ENCODE measurements at places on chromosomes 11 and 22. TPM values are rescaled to one million over a fixed set of nuclear protein-coding genes. Genes with fewer than 3 reads are reported as not detected.

Gene MS4A2
- not detected for polyA plus RNA-seq

Gene MMP10
- not detected for polyA plus RNA-seq

Gene DLG2
- 179 TPM for polyA plus RNA-seq

Gene IL10RA
- polyA plus RNA-seq, result 0.76 TPM

Gene TRIM51
- polyA plus RNA-seq, result not detected

Gene GVQW3
- polyA plus RNA-seq, result 24.0 TPM

Gene OR52N2
- polyA plus RNA-seq, result not detected

Gene CTSC
- polyA plus RNA-seq, result 6.8 TPM

Gene MN1
- 7.6 TPM for polyA plus RNA-seq

Gene CPT1A
- 0.35 TPM for polyA plus RNA-seq

Gene RHOD
- 0.28 TPM for polyA plus RNA-seq

Gene BCO2
- polyA plus RNA-seq, result 7.4 TPM

Gene PANX3
- polyA plus RNA-seq, result not detected

Gene OR52K1
- not detected for polyA plus RNA-seq

Gene PGR
- not detected for polyA plus RNA-seq

Gene IGF2
- not detected for polyA plus RNA-seq

Gene CD248
- polyA plus RNA-seq, result not detected

Gene PLAAT3
- polyA plus RNA-seq, result not detected

Gene OR10A2
- polyA plus RNA-seq, result not detected

Gene JRKL
- 3.1 TPM for polyA plus RNA-seq

Gene HTATIP2
- not detected for polyA plus RNA-seq

Gene MS4A6A
- polyA plus RNA-seq, result not detected

Gene FOLR3
- not detected for polyA plus RNA-seq

Gene ROM1
- polyA plus RNA-seq, result 0.31 TPM

Gene GALNT18
- polyA plus RNA-seq, result 8.1 TPM

Gene NXPE1
- polyA plus RNA-seq, result not detected

Gene SYCE3
- not detected for polyA plus RNA-seq

Gene GAB4
- polyA plus RNA-seq, result not detected

Gene CD6
- polyA plus RNA-seq, result not detected

Gene TRIM48
- polyA plus RNA-seq, result not detected

Gene BET1L
- polyA plus RNA-seq, result 7.6 TPM

Gene MS4A7
- polyA plus RNA-seq, result 0.10 TPM

Gene MOB2
- 56.8 TPM for polyA plus RNA-seq

Gene CCDC116
- 0.28 TPM for polyA plus RNA-seq

Gene DTX4
- polyA plus RNA-seq, result 37.7 TPM

Gene VEGFB
- polyA plus RNA-seq, result 6.1 TPM

Gene LIF
- not detected for polyA plus RNA-seq

Gene TRIM64C
- polyA plus RNA-seq, result not detected

Gene OSM
- not detected for polyA plus RNA-seq

Gene SPA17
- 19.1 TPM for polyA plus RNA-seq

Gene MUC5B
- not detected for polyA plus RNA-seq

Gene APOBEC3H
- not detected for polyA plus RNA-seq

Gene DRD4
- polyA plus RNA-seq, result not detected

Gene PRRG4
- polyA plus RNA-seq, result not detected

Gene RIMBP3B
- 0.26 TPM for polyA plus RNA-seq

Gene CHADL
- 0.22 TPM for polyA plus RNA-seq

Gene OR10G4
- not detected for polyA plus RNA-seq

Gene FGF19
- 6.2 TPM for polyA plus RNA-seq

Gene CNGA4
- not detected for polyA plus RNA-seq

Gene OR51B2
- polyA plus RNA-seq, result not detected

Gene OR8D4
- polyA plus RNA-seq, result not detected

Gene CD3E
- polyA plus RNA-seq, result not detected

Gene CCDC73
- polyA plus RNA-seq, result not detected

Gene MUC2
- polyA plus RNA-seq, result not detected

Gene SCGB1A1
- not detected for polyA plus RNA-seq

Gene MMP27
- not detected for polyA plus RNA-seq

Gene CSF2RB
- polyA plus RNA-seq, result not detected

Measured in neural cell (in vitro differentiated cells).